Stimulated activated CD8-positive, alpha-beta memory T cell treated with anti-CD3 and anti-CD28 coated beads, Interleukin-7, amount 100 ng/mL, for 1 hour (primary cell): ENCODE measurements at places on chromosomes 5 and 9.

- DNase-seq: no peak
These were observed 76.7 kb downstream of the SVEP1 start for GRCh38 chr9:110502842-110503241.

- DNase-seq: no peak
These were observed 170.5 kb downstream of the ARHGEF28 start for GRCh38 chr5:73796164-73797131.

GRCh38 chr5:141765896-141766551, 84.0 kb upstream of the ARAP3 start:
- no peak for DNase-seq

GRCh38 chr9:34437006-34437925, 21.1 kb downstream of the FAM219A start:
- DNase-seq: peak; percentile 27

GRCh38 chr5:74546796-74547195, 93.7 kb downstream of the ENC1 start:
- DNase-seq: no peak
